ENCODE measurements at places on chromosomes 7 and 10.

DNA sequence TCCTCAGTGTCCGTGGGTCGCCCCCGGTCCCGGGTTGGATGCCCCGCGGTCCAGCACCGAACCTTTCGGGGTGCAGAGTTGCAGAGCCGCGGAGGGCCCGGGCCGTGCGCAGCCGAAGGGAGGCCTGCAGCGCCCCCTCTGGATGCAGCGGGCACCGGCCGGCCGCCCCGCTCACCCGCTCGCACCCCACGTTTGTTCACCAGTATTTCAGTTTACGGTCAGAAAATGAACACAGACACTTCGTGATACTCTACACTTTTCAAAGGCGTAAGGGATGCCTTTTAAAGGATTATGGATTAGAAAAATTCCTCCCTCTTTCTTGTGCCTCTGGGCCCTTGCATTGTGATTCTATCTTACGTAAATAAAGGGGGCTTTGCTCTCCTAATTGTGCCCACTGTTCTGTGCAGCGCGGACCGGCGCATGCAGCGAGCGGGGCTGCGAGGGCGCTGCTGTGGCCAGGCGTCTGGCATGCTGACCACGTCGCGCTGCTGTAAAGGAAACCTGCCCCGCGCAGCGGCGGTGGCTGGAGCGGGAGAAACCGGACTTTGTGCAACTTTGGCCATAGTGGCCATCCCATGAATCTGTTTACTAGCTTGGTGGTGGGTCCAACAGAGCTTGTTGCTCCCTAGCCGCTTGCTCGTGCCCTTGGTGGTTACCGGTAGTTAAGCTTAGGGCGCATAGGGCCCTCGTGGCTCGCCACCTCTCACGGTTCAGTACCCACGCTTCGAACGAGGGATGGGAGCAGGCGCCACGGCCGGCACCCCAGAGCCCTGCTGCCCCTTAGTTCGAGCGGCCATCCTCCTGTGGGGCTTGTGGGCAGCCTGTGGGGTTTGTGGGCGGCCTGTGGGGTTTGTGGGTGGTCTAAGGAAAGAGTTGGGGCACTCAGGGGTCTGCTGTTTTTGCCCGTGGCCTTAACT lies 739 bp upstream of the MEST start:
- DNase-seq: no peak

DNA sequence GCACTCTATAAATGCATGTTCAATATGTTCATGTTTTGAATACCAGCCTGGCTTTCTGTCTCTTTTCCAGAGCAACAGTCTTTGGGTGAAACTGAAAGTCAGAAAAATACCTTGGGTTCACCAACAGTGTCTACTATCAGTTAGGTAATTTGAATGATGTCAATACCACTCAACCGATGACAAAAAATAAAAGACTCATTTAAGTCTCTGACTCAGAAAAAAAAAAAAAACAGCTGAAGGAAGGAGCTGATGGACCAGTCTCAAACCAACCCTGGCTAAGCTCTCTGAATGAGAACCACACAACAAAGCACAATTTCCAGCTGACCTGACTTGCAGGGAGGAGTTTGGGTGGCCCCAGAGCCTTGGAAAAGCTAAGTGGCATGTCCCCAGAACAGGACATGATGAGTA lies 42.5 kb downstream of the ABLIM1 start:
- DNase-seq: no peak

DNA sequence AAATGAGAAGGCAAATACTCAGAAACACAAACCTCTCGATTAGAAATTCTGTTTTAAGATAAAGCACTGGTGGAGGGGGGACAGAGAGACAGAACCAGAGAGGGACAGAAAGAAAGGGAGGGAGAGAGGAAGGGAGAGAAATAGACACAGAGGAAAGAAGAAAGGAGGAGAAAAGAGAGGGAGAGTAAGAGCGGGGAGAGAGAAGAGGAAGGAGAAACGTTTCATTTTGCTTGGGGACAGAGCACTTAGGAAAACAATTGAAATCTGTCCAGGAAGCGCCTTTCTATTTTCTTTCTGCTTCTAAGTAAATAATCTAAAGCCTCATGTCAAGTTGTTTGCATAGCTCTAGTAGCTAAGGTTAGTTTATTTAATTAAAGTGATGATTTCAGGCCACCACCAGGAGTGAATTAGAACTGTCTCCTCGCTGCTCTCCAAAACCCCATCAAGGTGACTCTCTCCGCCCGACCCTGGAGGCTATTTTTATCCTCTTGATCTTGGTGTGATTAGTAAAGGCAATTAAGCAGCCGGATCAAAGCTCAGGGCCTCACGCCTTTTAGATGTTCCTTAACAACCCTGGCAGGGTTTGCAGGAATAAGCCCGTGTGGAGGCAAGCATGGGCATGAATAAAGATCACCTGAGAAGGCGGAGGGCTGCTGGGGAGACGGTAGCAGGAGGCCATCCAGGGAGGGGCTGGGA lies 73.4 kb upstream of the INSIG1 start:
- no peak for DNase-seq

GRCh38 chr10:22427101-22427500 lies 81.8 kb downstream of the SPAG6 start:
- DNase-seq: no peak

DNA sequence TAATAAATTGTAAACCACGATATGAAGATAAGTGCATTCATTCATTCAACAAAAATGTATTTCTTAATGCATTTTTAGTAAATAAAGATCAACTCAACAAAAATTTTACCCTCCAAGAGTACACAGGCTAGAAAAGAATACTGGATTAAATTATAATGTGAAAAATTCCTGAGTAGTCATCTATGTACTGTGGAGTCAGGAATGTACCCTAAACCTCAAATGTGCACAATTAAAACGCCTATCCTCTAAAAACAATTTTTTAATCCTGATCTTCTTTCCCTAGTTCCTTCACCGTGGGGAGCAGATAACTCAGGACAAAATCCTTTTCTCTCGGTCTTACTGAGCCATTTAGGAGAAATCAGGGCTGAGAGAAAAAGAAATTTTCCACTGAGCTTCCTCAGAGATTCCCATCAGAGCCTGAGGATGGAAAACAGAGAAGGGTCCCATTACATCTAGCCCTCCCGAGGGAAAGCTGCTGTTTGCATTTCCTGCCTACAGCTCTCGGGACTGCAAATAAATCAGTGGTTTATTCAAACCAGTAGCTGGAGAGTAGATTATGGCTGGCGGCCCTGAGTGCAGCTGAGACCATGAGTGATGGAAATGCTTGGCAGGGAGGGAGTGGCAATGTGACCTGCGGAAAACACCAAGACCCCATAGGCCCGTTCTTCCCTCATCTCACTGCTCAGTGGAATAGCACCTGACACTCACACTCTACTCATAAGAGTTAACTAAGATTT lies 7.4 kb downstream of the TAS2R40 start:
- DNase-seq: no peak

DNA sequence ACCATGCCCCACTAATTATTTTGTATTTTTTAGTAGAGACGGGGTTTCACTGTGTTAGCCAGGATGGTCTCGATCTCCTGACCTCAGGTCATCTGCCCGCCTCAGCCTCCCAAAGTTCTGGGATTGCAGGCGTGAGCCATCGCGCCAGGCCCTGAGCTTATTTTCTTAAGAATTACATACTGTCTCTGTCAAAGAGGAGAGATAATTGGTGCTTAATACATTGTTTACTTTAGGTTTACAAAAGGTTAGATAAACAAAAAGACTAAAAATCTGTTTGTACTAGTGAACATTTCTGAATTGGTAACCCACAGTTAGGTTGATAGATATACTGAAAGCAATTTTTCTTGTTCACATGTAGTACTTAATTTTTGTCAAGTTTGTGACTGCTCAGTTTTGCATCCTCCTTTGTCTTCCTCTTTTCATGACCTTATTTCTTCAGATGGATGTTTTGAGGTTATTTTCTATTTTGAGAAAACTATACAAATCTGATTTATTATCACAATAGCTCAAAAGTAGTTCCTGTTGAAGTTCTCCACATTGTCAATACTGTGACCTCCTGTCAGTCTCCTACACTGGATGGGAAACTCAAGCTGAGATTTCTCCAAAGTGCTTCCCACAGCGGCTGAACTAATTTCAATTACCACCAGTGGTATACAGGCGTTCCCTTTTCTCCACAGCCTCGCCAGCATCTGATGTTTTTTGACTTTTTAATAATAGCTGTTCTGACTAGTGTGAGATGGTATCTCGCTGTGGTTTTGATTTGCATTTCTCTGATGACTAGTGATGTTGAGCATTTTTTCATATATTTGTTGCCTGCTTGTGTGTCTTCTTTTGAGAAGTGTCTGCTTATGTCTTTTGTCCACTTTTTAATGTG lies 22.5 kb downstream of the HHEX start:
- no peak for DNase-seq

- DNase-seq: no peak
Observed at GRCh38 chr7:143042159-143042789, 9.9 kb upstream of the OR6V1 start.

DNA sequence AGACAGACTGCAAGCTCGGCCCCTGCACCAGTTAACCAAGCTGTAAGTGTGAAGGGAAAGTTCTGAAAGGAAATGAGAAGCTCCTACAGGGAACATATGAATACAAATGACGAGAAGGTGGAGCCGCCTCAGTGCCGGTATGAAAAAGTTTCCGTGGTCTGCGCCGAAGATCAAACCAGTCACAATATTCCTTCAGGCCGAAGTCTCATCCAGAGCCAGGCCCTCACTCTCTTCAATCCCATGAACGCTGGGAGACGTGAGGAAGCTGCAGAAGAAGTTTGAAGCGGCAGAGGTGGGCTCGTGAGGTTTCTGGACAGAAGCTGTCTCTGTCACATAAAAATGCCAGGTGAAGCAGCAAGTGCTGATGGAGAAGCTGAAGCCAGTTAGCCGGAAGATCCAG lies 71.9 kb downstream of the CFAP46 start:
- DNase-seq: no peak

DNA sequence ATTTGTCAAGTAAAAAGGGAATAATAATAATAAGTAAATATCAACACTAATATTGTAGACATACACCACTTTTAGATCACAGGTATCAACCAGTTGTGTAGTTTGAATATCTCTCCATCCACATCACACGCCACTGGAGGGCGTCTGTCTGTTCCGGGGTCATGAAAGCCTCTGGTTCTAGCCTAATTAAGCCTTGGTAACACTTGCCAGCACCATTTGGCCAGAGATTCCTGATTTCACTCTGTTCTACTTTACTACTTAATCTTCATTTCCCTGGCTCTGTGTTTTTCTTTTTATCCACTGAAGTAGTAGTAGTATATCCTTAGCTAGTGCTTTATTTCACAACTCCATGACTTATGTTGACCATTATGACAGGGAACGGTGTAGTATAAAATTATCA lies 285.6 kb upstream of the POM121L12 start:
- DNase-seq: no peak

DNA sequence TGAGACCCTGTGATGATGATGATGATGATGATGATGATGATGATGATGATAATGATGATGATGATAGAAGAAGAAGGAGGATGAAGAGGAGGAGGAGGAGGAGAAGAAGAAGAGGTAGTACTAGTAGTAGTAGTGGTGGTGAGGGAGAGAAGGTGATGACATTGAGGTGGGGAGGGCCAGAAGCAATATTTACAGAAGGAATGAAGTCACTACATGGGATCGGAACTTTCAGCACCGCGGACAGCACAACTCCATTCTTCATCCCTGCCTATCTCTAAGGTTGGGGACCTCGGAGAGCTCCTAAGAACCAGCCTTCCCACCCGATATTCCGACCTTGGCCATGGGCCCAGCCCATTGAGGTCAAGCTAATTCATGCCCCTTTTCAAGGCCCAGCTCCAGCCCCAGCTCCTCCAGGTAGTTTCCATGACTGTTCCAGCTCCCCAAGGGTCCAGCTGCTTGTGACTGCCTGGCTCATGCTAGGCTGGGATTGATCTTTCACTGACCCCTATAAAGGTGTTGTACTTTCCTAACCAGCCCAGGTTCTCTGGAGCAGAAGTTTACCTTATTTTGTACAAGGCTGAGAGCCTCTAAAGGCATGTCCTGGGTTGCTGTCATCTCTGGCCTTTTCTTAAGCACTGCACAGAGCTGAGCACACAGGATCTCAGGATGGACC lies 10.3 kb downstream of the CRHR2 start:
- DNase-seq: no peak

DNA sequence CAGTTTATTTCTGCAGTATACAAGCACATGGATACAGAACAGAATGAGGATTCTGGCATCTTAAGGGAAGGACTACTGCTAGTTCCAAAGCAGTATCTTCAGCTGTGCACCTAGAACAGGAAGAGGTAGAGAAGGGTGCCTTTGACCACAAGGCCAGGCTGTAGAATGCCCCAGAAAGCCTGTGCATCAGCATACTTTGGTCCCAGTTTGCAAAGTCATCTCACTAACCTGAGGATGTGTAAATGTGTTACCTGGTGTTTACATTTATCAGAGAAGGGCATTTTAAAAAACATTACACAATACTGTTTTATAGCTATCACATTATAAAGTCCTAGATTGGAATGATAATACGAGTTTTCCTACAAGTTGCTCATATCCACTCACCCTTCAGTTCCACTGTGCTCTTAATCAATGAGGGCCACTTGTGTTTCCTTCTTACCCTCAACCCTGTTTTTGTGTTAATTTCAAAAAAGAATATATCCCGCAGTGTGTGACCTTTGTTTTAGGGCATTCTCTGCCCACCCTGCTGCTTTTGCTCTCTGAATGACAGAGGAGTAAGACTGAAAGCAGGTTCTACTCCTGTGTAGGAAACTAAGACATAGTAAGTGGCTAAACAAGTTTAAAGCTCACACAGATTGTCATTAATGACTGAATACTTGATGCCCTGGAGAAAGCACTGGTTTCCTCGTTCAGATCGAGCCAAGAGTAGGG lies 3.4 kb downstream of the SLC35G1 start:
- no peak for DNase-seq

GRCh38 chr10:108877095-108877561 lies 1046.2 kb downstream of the XPNPEP1 start:
- DNase-seq: no peak

- DNase-seq: no peak
Observed at GRCh38 chr10:26839966-26840627, 20.7 kb downstream of the ABI1 start.

GRCh38 chr7:100682228-100682741 lies 8.7 kb downstream of the GNB2 start:
- no peak for DNase-seq

Data from cerebellar nuclear complex (tissue), 1 donor.